ENCODE measurements at places on chromosomes 12 and 14. TPM values are rescaled to one million over a fixed set of nuclear protein-coding genes. Genes with fewer than 3 reads are reported as not detected.

The RNASE2 gene
- total RNA-seq = not detected

The ZNF84 gene
- total RNA-seq = 13.5 TPM

The TMPRSS12 gene
- not detected for total RNA-seq

The ZNF268 gene
- 8.9 TPM for total RNA-seq

The PTPN21 gene
- 24.4 TPM for total RNA-seq

DNA sequence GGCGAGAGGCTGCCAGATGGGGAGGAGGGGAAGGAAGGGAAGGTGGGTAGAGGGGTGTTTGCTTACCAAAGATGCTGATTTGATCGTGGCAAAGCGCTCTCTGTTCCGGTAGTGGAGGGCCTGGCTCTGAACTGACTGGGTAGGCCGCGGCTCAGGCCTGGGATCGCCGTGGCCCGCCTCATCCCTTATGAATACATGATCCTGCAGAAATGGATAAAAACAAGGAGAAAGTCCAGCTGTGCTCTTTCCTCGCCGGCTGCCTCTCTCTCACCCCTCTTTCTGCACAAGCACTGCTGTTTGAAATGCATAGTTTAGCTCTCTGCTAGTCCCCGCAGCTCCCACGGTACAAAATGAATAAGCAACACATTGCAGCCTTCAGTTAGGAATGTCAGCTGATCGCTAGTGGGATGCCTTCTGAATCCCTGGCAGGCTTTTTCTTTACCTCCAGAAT is 53.8 kb downstream of the PEBP1 start:
- DNase-seq = peak; percentile 27

- no peak for DNase-seq
These were observed 54.5 kb downstream of the KANSL2 start for GRCh38 chr12:48627556-48627955.

DNA sequence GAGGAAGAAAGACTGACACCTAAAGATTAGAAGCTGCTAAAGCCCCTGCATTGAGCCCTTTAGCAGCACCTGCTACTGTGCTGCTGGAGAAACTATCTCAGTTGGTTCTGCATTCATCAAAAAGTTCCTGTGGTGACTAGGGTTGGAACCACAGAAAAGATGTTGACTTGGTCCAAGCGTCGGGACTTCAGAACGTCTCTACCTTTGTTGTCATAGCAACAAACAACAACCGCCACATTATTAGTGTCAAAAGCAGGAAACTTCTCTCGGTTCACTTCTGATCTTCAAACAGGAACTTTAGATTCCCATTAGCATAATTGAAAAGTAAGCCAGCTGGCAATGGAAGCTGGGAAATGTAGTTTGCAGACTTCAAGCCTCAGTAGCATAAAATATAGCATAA is 368.0 kb downstream of the SEC23A start:
- no peak for DNase-seq

DNA sequence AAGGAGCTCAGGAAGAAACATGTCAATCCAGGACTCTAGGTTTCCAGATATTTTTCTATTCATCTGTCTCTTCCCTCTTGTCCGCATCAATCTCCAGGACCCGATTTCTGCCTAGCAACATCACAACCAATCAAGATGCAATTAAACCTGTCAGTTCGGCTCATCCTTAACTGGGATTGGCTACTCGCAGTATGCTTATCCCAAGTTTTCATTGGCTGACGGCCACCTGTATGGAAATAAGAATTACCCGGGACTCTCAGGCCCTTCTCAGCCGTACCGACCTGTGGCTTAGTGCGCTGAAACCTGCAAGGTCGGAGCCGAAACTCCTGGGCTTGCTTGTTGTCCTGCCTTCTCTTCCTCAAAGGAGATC is 20.4 kb upstream of the ATP5MC2 start:
- peak; percentile 76 for DNase-seq

DNA sequence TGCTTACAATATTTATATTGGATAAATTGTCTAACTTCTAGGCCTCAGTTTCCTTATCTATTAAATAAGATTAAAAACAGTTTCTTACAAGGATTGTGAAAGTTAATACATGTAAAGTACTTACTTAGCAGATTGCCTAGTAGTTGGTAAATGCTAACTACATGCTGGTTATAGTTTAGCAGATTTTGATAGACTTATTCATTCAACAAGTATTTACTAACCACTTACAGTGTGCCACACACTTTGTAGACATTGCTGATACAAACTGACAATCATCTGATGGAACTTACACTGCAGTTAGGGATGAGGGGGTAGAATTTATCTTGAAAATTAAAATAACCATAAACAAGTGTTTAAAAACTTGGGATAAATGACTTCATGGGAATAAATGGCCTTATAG is 50.4 kb downstream of the ARID2 start:
- DNase-seq = no peak

DNA sequence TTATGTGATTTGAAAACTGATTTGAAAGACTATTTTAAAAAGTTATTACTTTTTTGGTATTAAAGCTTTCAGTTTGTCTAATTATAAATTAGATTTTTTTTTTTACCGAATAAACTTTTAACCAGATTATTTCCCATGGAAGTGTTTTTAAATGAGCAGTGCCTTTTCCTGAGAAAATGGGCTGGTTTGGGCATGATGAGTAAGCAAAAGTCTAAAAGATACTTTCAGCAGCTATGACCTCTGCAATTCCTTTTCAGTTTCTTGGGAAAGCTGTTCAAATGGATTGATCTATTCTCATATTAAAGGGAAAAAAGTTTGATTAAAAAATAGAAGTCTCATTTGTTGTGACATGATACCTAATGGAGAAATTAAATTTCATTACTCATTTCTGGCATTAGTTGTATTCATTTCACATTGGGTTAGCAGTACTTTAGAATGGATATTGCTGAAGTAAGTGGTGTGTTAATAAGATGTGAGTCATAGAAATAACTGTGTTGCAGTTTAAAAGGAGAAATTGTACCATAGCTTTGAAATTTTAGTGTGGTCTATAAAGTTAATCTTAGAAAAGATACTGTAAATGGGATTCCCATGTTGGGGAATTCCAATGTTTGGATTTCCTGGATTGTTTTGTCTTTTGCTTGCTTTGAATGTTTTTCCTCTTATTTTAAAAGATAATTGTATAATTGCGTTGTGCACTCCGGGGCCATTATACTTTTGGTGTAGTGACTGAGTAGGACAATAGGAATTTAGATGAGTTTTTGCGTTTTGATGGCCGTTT is 21.0 kb downstream of the KTN1 start:
- no peak for DNase-seq

All from heart left ventricle (tissue), 16 donors.